ENCODE measurements at places on chromosomes 5 and 9.

DNA sequence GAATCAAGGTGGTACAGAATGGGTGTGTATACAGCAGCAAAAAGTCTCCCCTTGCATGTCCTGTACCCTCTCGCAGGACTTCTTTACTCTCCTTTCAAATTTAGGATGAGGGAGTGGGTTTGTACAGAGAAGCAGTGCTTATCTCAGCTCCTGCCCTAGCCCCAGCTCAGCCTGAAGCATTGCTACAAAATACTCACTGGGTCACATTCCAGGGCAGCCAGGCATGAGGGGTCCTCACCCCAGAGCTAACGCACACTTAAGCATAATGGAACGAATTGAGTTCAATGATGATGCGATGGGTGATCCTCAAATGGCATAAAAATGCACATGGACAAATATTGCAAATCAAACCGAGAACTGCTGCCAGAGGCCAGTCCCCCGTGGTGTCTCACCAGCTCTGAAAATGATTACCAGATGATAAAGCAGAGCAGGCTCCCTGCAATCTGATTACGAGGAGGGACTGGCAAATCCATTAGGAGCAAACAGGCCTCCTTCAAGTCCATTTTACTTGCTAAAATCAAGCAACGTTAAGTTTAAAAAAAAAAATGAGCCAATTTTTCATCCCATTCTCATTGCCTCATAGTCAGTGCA is 231.6 kb upstream of the TAS2R1 start:
- no peak for DNase-seq

GRCh38 chr5:56003179-56003578 is 8.4 kb upstream of the IL6ST start:
- DNase-seq: no peak

GRCh38 chr9:86783884-86784283 is 163.4 kb downstream of the GAS1 start:
- no peak for DNase-seq

DNA sequence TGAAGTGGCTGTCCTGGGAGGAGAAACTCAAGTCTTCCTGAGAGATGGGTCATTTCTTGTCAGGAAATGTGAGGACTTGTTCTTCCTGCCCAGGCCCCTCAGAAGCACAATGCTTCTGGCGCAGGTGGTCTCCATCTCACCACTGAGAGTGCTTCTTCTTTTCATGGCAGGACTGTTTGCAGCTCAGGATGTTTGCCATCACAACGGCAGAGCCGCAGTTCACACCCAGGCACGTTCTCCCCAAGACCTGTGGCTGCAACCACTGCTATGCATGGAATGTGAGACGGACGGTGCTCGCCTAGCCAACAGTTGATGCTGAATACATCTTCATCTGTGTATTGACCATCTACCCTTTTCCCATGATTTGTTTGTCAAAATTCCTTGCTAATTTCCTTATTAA is 216.3 kb downstream of the GADD45G start:
- no peak for DNase-seq

DNA sequence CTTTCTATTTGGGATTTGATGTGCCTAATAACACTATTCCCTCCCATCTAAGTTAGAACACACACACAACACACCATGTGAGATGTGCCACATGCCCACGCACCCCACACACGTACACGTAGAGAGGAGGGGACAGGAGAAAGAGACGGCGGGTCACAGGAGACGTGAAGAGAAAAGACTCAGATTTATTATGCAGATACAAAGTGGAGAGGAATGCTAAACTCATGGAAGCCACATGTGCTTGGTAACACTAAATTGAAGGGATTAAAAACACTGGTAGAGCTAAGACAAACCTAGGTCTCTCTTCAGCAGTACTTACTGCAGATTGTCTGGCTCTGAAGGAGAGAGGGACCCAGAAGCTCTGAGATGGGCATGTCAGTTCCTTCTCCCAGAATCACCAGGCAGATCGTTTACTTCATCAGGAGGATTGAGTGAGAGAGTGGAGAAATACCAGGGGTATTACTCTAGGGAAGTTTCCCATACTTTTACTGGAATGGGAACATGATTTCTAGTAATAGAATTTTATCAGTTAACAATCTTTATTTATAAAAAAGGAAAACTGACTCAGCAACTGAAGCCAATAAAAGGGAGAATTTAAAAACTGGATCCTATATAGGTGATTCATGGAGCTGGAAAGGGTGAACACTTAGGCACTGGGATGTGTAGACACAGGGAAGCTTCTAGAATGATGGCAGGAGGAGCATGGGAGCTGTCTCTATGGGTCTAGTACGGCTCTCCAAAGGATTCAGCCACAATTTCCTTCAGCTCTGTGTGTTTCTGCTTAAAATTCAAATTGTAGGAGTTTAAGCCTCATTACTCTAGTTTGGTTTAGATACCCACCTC is 139.4 kb downstream of the MACIR start:
- no peak for DNase-seq

GRCh38 chr9:134592819-134593200 is 48.8 kb upstream of the COL5A1 start:
- no peak for DNase-seq

GRCh38 chr5:35171991-35172390 is 58.3 kb downstream of the PRLR start:
- DNase-seq: no peak

GRCh38 chr5:20654746-20655145 is 666.7 kb upstream of the CDH18 start:
- no peak for DNase-seq

DNA sequence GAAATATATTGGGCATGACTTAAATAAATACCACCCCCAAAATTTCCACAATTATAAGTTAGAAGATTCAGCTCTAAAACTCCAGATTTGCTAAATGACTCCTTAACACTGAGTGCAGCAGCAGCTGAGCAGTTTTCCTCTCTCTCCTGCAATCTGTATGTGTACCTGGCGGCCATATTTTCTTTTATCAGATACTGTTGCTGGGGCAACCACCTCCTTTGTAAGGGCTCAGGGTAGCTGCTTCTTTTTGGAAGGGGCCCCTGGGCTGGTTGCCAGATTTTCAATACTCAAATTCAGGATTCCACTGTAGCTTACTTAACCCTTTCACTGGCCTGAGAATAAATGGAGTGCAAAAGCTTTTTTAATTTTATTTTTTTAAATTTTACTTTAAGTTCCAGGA is 197.0 kb downstream of the TAF11L14 start:
- no peak for DNase-seq

DNA sequence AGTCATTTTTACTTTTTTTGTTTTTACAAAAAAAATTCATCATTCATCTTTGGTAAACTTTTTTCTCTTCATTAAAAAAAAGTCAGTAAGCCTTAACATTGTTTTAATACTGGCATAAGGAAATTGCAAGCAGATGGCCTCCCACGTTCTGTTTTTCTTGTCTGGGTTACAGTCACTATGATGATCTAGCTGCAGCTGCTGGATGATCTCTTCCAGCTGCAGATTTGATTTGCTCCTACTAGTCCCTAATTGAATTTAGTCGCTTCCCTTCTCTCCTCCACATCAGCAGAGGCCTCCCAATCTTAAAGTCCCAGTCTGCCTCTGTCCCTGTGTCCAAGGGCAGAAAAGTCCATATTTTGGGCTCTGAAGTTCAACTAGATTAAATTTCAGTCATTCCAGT is 106.8 kb upstream of the PTGER4 start:
- no peak for DNase-seq

- no peak for DNase-seq
Measured at GRCh38 chr5:135429301-135430134, 17.6 kb downstream of the DCANP1 start.

- DNase-seq: no peak
Measured at GRCh38 chr5:133150909-133151544, 99.2 kb downstream of the HSPA4 start.

DNA sequence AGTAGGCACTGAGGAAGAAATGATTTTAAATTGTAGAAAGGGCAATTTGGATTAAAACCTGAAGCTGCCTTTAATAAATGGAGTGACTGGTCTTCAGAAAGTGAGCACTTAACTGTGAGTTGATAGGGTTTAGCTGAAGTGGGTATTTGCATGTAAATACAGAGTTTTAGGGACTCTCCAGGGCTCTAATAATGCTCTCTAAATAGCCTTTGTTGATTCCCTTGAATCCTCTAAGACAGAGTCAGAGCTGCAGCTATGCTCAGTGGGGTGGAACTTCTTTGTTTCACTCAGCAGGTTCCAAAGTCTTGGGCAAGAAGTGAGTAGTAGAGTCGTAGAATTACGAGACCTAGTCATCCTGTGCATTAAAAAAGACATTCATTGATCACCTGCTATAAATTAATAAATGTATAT is 21.4 kb downstream of the GLRA1 start:
- no peak for DNase-seq

DNA sequence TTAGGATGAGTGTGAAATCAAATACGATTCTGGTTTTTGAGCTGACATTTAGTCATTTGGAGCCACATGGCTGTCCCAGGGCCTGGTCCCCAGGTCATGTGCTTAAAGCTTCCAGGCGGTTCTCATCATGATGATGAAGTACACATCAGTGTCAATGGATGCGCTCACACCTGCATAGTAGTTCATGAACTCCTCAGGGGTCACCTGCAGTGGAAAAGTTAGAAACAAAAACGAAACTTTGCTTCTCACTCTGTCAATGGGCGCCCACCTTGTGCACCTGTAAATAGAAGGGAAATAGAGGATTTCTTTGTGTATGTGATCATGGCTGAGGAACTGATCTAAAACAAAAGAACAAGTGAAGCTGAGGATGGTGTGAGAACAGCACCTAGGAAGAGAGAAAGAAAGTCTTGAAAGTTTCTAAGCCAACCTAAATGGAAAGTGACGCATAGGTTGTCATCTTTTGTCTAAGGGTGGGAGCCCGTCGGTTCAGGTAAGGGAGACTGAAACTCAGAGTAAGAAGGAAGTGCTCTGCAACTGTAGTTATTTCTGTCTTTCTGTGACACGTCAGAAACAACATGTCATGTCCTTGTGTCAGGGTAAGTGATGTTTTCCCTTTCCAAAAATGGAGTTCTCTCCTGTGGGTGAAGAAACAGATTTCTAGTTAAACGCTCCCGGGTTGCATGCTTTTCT is 33.8 kb downstream of the CAPSL start:
- no peak for DNase-seq

DNA sequence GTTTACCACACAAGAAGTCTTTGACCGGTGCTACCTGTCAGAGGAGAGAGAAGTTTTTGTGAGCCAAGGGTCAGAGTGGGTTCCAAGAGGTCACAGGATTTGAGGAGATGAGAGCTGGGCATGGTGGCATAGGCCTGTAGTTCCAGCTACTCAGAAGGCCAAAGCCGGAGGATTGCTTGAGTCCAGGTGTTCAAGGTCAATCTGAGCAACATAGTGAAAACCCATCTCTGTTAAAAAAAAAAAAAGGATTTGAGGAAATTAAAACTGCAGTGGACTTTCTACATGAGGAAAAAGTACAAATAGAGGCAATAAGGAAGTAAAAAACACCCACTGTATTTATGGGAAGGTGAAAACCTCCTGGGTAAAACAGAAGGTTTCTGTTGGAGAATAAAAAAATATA is 63.8 kb downstream of the PHAX start:
- no peak for DNase-seq

DNA sequence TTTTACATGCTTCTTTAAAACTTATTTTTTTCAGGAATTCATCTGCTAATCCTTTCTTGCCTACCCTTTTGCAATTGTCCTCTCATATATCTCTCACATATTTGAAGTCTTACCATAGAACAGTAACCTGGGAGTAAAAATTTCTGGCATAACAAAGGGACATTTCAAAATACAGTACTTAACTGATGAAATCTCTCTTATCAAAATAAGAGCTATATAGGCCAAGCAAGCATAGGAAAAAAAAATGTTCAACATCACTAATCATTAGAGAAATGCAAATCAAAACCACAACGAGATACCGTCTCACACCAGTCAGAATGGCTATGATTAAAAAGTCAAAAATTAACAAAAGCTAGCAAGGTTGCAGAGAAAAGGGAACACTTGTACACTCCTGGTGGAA is 2062.7 kb upstream of the CDH6 start:
- no peak for DNase-seq

DNA sequence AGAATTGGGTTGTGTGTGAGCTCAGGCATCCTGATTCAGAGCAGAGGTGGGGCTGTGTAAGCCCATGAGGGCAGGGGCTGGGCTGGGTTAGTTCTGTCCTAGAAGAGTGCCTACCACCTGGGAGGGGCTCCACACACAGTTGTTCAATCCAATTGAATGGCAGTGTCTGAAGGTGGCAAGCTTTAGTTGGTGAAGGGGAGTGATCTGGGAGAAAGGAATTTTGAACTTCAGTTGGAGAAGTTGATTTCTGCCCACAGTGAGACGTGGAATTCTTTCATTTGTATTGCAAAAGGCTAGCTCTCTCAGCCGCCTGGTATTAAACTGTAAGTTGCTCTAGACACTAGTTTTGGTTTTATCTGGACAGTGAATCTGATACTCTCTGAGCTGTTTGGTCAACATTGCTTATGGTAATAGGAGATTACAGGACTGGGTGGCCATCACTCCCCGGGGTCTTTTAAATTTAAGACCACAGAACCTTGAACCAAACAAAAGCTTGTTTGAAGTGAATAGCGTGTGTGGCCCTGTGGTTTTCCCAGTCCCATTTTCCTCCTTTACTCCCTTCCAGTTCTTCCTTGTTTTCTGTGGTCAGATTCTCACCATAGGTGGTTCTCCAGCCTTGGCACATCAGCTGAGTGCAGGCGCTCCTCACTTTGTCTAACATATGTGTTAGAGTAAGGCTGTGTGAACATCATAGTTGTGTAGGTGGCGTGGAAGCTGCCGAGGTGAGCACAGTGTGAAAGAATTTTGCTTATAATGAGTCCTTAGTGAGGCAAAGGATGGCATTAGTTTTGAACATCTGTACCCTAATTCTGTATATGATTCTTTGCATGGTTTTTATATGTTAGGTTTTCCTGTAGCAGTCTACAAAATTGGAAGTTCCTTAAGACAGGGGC is 78.0 kb downstream of the ARHGAP26 start:
- DNase-seq: no peak
